ENCODE measurements at places on chromosomes 2 and 18.

DNA sequence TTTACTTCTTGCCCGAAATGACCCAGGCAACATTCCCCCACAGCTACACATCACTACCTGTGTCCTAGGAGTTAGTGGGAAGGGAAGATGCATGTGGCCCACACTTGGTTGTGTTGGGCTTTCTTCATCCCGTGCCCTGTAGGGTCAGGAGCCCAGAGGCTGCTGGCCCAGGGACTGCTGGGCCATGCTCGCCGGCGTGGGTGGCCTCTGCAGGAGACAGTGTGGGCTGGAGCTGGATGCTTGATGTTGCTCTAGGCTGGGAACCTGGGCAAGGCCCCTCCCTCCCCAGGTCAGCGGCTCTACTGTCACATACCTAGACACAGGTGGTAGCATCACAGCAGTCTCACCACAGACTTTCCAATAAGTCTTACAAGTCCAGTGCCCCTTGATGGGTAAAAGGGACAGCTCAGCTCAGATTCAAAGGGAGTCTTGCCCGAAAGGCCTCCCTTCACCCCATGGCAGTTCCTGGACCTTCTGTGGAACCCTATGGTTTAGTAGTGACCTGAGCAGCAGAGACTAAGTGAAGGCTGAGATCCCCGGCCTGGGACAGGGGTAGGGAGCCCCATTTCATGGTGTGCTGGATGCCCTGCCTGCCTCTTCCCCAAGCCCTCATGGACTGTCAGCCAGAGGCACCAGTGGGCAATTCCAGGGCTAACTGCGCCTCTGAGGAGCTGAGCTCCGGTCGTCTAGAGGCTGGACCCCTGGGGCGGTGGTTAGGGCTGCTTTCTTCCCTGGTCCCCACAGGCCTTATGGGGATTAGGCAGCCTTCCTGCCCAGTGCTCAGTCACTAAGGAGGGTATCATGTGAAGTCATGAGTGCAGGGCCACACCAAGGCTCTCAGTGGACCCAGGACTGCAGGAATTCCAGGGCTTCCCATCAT, 45.4 kb upstream of the FAHD2A start:
- no peak for DNase-seq

GRCh38 chr18:54881229-54881768, 53.0 kb downstream of the RAB27B start:
- DNase-seq, result no peak

DNA sequence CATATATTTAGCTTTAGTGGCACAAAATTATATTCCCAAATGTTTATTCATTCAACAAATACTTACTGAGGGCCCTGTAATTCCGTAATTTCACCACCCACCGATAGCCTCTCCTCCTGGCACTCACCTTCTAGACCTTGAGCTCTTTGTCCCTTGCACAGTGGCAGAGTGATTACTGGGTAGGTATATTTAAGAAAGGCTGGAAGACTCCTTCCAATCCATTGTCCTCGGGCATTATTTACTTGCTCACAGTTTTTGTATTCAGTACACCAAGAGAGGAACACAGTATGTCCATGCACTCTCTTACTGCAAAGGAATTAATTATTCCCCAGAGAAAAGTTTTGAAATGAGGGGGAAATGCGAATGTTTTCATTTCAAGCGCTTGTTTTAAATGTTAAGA, 1.1 kb upstream of the CDCA7 start:
- DNase-seq, result no peak

DNA sequence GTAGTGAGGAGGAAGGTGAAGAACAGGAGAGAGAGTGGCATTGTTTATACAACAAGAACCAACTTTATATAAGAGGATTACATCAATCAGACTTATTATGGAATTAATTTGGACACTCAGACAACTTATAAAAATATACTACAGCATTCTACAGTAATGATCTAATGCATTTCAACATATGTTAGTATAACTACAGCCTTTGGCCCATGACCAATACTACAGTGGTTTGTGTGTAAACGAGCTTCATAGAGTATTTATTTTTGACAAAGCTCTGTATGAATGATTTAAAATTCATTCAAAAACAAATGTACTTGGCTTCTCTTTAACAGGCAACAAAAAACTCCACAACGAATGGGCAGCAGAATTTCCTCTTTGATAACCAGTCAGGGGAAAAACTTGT, 72.8 kb downstream of the ZNF521 start:
- DNase-seq, result no peak

GRCh38 chr2:20646446-20646845, 4.5 kb downstream of the HS1BP3 start:
- DNase-seq, result no peak

- DNase-seq, result no peak
Observed at GRCh38 chr2:44200011-44200410, 31.3 kb downstream of the PPM1B start.

GRCh38 chr2:168796090-168796577, 6.3 kb upstream of the NOSTRIN start:
- no peak for DNase-seq

DNA sequence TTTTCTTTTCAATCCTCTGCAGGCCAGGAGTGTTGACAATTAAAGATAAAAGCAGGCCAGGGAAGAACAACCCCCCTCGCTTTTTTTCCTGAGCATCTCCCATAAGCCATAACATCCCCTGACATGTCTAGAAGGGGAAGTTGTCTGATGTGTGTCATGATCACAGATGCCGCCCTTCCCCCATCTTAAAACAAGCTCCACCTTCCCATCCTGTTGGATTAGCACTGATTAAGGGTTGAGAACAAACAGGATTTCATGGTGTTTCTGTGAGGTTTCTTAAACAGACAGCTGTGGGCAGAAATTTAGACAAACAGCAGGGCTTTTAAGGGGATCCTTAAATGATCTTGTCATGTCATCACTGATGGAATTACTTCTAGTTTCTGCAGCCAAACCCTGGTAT, 59.4 kb upstream of the UPP2 start:
- no peak for DNase-seq

GRCh38 chr18:48945953-48946217, 4.9 kb downstream of the SMAD7 start:
- no peak for DNase-seq

- DNase-seq, result no peak
Observed at GRCh38 chr2:31027549-31027948, 110.7 kb downstream of the GALNT14 start.

DNA sequence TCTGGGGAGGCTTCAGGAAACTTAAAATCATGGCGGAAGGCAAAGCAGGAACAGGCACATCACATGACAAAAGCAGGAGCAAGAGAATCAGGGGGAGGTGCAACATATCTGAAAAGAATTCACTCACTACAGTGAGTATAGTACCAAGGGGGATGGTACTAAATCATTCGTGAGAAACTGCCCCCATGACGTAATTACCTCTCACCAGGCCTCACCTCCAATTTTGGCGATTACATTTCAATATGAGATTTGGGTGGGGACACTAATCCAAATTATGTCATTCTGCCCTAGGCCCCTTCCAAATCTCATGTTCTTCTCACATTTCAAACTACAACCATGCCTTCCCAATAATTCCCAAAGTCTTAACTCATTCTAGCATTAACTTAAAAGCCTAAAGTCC, 740.8 kb upstream of the SOX11 start:
- no peak for DNase-seq

- DNase-seq, result peak; percentile 25
Observed at GRCh38 chr2:24359129-24360049, 947 bp downstream of the ITSN2 start.

DNA sequence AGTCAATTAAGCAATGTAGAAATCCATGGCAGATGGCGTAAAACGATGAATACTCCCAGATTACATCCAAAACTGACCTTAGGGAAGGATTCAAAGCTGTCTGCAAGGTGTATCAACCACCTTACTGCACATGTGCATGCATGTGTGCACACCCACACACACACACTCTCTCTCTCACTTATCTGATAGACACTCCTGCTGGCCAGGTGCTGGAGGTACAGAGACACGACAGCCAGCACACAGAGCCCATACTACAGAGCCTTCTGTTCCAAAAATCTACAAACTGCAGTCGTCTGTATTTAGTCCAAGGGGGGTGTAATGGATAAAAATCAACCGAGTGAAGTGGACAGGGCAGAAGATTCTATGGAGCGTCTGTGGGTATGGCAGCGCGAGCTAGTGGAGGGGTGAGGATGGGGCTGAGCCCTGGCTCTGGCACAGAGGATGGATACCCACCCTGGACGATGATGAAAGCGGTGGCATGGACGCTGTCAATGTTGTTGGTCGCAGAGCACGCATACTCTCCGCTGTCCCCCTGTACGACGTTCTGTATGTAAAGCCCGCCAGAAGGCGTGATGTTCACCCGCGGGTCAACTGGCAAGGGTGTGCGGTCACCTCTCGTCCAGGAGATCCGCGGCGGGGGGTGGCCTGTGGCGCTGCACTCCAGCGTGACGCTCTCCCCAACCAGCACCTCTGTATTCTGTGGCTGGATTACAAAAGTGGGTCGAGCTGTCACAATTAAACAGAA, 78.4 kb downstream of the PXDN start:
- DNase-seq, result no peak

DNA sequence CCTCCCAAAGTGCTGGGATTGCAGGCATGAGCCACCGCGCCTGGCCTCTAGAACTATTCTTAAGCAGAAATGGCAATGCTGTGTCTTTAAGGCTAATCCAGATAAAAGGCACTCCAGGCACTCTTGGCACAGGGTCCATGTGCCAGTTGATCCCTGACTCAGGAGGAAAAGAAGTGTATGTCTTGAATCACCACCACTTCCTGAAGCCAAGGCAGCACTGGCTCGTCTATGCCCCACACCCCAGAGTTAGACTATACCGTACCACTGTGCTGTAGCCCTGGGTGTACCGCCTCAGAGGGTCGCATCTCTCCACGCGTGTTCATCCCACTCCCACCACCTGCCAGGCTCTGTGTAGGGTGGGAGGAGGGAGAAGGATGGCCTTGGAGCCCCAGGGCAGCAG, 9.0 kb downstream of the TNFRSF11A start:
- DNase-seq, result no peak

DNA sequence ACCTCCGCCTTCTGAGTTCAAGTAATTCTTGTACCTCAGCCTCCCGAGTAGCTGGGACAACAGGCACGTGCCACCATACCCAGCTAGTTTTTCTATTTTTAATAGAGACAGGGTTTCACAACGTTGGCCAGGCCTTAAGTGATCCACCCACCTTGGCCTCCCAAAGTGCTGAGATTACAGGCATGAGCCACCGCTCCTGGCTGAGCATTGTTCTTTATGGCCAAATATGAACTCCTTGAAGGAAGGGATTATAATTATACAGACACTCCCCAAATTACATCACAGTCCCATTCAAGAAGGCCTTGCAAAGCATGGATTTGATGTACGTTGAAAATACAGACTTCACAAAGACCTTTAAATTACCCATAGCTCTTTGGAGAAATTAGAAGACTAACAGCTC, 381.7 kb downstream of the TXNL1 start:
- no peak for DNase-seq

DNA sequence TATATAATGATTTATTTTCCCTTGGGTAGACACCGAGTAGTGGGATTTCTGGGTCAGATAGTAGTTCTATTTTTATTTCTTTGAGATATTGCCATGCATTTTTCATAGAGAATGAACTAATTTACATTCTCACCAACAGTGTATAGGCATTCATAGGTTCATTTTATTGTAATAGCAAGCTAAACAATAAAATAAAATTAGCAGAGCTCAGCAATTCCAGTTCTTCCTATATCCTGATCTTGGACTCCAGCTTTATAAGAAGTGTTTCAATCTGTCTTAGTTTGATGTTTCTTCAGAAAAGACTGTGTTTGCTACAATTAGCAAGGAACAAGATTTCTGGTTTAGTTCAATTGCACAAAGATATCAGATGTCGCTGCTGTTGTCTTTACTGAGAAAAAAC, 1024.4 kb upstream of the LRRTM1 start:
- DNase-seq, result no peak

GRCh38 chr2:147013696-147014392, 831.0 kb upstream of the ACVR2A start:
- no peak for DNase-seq

DNA sequence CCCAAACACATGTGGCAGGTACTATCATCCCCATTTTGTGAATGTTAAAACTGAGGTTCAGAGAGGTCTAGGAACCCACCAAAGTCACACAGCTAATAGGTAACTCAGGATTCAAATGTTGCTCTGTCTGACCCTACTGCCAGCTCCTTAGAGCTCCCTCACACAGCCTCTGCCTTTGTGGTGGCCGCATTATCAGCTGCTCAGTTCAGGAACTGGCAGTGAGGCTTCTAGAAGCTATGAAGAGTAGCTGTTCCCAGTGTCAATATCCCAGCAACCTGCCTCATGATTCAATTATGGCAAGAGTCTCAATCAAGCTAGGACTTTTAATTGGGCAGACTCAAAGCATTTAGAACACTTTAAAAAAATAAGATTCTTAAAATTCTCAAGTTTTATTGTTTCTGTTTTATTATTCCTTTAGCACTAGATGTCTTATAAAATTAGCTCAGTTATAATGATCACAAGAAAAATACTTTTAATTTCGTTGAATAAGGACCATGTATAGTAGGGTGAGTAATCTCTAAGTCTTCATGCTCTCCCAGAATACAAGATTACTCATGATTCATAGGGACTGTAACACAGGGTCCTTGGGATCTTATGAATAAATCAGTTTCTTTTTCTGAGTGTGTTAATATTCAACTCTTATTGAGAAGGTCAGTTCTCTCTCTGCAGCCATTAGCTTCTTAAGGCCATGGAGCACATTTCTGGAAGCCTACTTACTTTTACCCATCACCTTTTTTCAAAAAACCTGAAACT, 342.7 kb downstream of the RND3 start:
- DNase-seq, result no peak

- DNase-seq, result no peak
Observed at GRCh38 chr18:45997700-45998151, 30.6 kb upstream of the EPG5 start.

DNA sequence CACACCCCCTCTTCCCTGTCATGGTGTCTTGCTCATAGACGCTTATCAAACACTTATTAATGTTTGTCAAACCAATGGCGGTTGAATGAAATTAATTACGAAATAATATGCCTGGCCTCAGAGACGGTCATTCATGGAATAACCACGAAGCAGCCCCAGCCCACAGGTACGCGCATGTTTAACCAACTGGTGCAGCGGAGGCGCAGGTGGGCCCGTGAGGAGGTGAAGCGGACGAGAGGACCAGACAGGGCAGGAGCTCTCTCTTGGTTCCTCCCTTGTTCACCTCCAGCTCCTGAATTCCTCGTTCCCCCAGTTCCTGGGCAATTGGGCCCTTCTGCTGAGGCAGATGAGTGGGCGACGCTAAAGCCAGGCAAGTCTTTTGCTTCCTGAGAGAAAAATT, 169.8 kb downstream of the TNS1 start:
- DNase-seq, result no peak

GRCh38 chr2:3527886-3528785, 8.8 kb upstream of the ADI1 start:
- no peak for DNase-seq

All from omental fat pad (tissue), 4 donors.